ENCODE measurements at places on chromosomes 5 and 9.

GRCh38 chr9:38350529-38350928, 42.0 kb upstream of the ALDH1B1 start:
- no peak for DNase-seq

DNA sequence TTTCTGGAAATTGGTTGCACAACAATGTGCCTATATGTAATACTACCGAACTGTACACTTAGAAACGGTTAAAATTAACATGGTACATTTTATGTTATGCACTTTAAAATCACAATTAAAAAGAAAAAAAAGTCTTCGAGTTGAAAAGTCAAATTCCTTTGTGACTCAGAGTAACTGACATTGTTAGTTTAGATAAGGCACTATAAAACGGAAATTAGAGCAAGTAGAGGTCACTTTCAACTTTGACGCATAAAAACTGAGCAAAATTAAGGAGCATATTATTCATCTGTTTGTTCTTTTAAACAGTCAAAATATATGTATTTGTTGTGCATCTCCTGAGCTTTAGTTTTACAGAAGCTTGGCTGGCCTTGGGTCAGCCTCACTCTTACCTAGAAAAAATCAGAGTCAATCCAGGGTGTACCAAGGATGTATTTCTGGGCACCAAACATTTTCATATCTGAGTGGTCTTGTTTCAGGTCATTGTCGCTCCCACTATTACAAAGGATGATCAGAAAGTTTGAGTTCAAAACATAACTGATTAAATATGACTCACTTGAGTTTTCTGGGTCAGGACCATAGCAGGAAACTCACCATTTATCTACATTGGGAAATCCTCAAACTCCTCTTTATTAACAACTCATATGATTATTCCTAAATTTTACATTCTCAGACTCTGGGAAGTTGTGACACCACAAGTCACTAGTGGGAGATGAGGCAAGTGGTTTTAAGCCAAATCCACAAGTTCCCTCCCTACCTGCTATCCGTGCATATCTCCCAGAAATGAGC, 160.6 kb downstream of the CCDC192 start:
- no peak for DNase-seq

- DNase-seq = no peak
Measured at GRCh38 chr5:141003791-141004611, 37.7 kb downstream of the PCDHAC2 start.

- no peak for DNase-seq
Measured at GRCh38 chr5:135576075-135576599, 2.7 kb downstream of the CXCL14 start.

All from hippocampal formation (tissue), 2 donors.